ENCODE measurements at places on chromosomes 3 and 15.

DNA sequence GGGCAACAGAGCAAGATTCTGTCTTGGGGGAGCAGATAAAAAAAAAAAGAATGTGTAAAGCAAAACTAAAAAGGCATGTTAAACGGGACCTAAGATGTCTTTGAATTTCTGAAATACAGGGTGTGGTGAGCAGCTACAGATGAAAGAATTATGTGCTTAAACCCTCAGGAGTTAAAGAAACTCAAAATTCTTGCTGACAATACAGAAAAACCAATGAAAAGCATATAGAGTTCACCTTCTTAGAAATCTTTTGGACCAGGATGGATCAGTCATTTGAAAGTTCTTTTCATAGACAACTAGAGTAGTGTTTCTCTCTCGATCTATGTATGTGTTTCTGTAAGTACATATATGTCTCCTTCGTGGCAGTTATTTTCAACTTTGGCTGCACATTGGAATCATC lies 31.4 kb downstream of the TUBGCP4 start:
- no peak overlapping the region for H3K27ac ChIP-seq
- no peak overlapping the region for H3K4me3 ChIP-seq
- DNase-seq: no peak
- H3K4me1 ChIP-seq: no peaks in the 10 kb centered on the region

DNA sequence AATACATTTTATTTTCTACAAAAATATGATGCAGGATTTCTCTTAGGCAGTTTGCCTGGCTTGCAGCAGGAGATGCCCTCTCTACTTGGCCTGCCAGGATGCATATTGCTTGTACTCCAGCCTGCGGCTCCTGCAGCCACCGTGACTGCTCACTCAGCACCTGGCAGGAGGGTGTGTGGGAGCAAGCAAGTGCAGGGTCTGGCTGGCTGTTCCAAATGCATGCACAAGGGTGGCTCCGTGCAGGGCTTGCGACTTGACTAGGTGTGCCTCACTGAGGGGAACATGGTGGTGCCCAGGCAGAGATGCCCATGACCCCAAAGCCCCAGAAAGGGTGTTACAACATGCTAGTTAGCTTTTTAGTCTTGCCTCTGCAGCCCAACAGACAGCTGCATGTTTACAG lies 1240.2 kb upstream of the ALCAM start:
- H3K4me3 ChIP-seq: no peak overlapping the region
- H3K4me1 ChIP-seq: no peaks in the 10 kb centered on the region
- no peak overlapping the region for H3K27ac ChIP-seq

DNA sequence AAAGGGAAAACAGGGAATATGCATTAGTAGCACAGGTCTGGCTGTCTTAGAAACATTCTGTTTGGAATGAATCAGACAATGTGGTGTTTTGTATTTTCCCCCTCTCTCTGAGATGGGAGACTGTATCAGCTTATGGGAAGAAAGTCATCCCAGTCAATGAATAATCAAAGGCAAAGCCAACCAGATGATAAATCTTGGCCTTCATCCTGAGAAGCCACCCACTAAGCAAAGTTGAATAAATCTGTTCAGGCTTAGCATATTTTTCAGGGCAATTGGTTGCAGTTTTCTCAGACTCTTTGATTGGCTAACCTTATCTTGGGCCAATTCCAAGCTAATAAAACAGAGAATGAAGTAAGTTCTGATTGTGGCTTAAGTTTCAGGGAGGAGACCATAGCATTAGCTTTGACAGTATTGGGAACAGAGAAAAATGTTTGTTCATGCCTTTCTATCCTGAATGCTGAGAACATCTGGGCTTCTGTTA lies 63.6 kb upstream of the ARL8B start:
- H3K4me3 ChIP-seq: no peak overlapping the region
- no peaks in the 10 kb centered on the region for H3K36me3 ChIP-seq
- peak; percentile 89 for DNase-seq
- H3K4me1 ChIP-seq: peaks cover 39% of the 10 kb centered on the region

DNA sequence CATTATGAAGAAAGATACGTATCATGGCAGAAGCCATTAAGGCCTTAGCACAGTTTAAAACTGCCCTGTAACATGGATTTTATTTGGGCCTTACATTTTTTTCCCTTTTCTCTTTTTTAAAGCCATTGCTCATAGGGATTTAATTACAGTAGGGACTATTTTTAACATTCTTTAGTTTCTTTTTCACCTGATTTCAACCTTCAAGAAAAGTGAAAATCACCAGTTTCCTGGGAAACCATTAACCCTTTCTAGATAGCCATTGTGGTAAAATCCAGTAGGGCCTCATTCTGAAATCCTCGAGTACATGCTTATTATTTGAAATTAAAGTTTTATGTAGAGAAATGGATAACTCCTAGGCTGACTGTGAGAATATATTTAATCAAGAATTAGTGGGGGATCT lies 3.1 kb downstream of the SPRED1 start:
- peak overlapping the region; percentile 92 for H3K27ac ChIP-seq
- peak; percentile 40 for DNase-seq
- peak overlapping the region; percentile 86 for H3K4me3 ChIP-seq
- H3K36me3 ChIP-seq: no peaks in the 10 kb centered on the region

GRCh38 chr3:48695393-48695753 lies 9.7 kb upstream of the NCKIPSD start:
- H3K36me3 ChIP-seq: peaks cover 30% of the 10 kb centered on the region
- DNase-seq: peak; percentile 92
- peak overlapping the region; percentile 77 for H3K4me3 ChIP-seq
- peak overlapping the region; percentile 97 for H3K27ac ChIP-seq
- no peaks in the 10 kb centered on the region for H3K27me3 ChIP-seq

- no peak overlapping the region for H3K4me3 ChIP-seq
- H3K4me1 ChIP-seq: no peaks in the 10 kb centered on the region
These were observed 119.3 kb upstream of the SLC24A5 start for GRCh38 chr15:48001393-48002039.

- no peak for DNase-seq
- no peak overlapping the region for H3K4me3 ChIP-seq
- no peaks in the 10 kb centered on the region for H3K36me3 ChIP-seq
- H3K27me3 ChIP-seq: peaks cover 20% of the 10 kb centered on the region
These were observed 75.7 kb upstream of the BNIP2 start for GRCh38 chr15:59764775-59765174.

GRCh38 chr3:159904455-159904854 lies 84.2 kb upstream of the IL12A start:
- no peak overlapping the region for H3K4me3 ChIP-seq
- DNase-seq: no peak
- H3K4me1 ChIP-seq: peaks cover 16% of the 10 kb centered on the region
- no peaks in the 10 kb centered on the region for H3K27me3 ChIP-seq
- H3K27ac ChIP-seq: no peak overlapping the region

GRCh38 chr3:128767094-128767750 lies 41.2 kb downstream of the RAB7A start:
- DNase-seq: no peak
- H3K4me1 ChIP-seq: no peaks in the 10 kb centered on the region
- no peaks in the 10 kb centered on the region for H3K27me3 ChIP-seq
- H3K36me3 ChIP-seq: no peaks in the 10 kb centered on the region
- no peak overlapping the region for H3K4me3 ChIP-seq

Data from GM23248 (cell line).